ENCODE measurements at places on chromosomes 6 and 20. TPM values are rescaled to one million over a fixed set of nuclear protein-coding genes. Genes with fewer than 3 reads are reported as not detected.

DNA sequence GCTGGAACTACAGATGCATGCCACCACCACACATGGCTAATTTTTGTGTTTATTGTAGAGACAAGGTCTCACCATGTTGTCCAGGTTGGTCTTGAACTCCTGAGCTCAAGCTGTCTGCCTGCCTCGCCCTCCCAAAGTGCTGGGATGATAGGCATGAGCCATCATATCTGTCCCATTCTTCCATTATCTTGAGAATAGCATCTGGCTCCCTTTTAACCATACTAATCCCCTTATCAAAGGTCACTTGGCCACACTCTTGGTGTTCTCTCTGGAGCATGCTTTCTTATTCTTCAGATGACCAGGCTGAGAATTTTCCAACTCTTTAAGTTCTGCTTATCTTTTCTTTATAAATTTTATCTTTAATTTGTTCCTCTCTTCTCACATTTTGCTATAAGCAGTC, 15.9 kb upstream of the TRERF1 start:
- no peak overlapping the region for H3K27ac ChIP-seq
- no peaks in the 10 kb centered on the region for H3K27me3 ChIP-seq
- no peak for DNase-seq
- H3K4me1 ChIP-seq, result no peaks in the 10 kb centered on the region
- H3K4me3 ChIP-seq, result no peak overlapping the region

- no peak for DNase-seq
- H3K36me3 ChIP-seq, result no peaks in the 10 kb centered on the region
- no peak overlapping the region for H3K4me3 ChIP-seq
- H3K27me3 ChIP-seq, result no peaks in the 10 kb centered on the region
- H3K4me1 ChIP-seq, result peaks cover 2% of the 10 kb centered on the region
These were observed 41.6 kb downstream of the ANKEF1 start for GRCh38 chr20:10076126-10077080.

DNA sequence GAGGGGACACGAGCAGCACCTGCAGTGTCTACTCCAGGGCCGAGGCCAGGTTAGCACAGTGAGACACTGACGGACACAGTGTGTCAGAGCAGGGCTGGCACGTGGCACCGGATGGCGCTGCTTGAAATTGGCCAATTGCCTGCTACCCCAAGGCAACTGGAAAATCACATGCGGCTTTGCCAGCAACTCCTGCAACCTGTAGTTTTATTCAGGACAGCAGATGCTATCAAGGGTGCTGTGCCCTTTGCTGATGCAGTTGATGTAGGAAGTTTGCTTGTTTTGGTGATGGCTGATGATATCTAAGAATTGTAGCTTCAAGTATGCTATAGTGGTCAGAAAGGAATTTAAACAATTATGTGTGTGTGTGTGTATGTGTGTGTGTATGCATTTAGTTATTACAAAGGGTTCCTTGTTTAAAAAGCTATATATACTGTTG, 25.9 kb downstream of the RIN2 start:
- no peaks in the 10 kb centered on the region for H3K27me3 ChIP-seq
- peak; percentile 82 for DNase-seq
- H3K36me3 ChIP-seq, result no peaks in the 10 kb centered on the region
- H3K4me3 ChIP-seq, result no peak overlapping the region
- peaks cover 22% of the 10 kb centered on the region for H3K4me1 ChIP-seq
- H3K27ac ChIP-seq, result peak overlapping the region; percentile 60

- no peak overlapping the region for H3K27ac ChIP-seq
- H3K4me3 ChIP-seq, result no peak overlapping the region
- peak; percentile 10 for DNase-seq
These were observed 213.2 kb upstream of the MANEA start for GRCh38 chr6:95364016-95364604.

DNA sequence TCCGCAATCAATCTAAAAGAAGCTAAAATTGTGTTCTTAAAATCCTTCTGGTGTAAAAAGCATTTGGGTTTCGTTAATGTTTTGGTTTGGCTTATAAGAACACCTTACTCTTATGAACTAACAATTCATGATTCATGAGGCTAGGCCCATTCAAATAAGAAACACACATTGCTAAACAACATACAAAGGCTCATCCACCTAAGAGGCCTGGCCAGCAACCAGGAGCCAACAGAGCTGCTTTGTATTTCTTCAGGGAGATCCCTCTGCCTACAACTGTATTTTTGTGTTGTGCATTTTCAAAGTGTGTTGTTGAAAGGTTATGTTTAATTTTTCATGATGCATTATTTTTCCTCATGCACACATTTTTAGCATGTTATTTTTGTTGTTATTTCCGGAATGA, 98.6 kb downstream of the PTPRK start:
- H3K36me3 ChIP-seq, result peaks cover 5% of the 10 kb centered on the region
- H3K27ac ChIP-seq, result no peak overlapping the region
- H3K4me1 ChIP-seq, result no peaks in the 10 kb centered on the region
- H3K4me3 ChIP-seq, result no peak overlapping the region
- no peak for DNase-seq
- H3K27me3 ChIP-seq, result no peaks in the 10 kb centered on the region

GRCh38 chr20:37336369-37337207, 9.4 kb upstream of the SRC start:
- H3K27ac ChIP-seq, result no peak overlapping the region
- no peaks in the 10 kb centered on the region for H3K36me3 ChIP-seq
- peak; percentile 20 for DNase-seq
- peaks cover 8% of the 10 kb centered on the region for H3K4me1 ChIP-seq
- H3K4me3 ChIP-seq, result no peak overlapping the region

GRCh38 chr20:6583134-6583738, 184.2 kb upstream of the BMP2 start:
- no peak overlapping the region for H3K27ac ChIP-seq
- no peaks in the 10 kb centered on the region for H3K27me3 ChIP-seq
- peaks cover 6% of the 10 kb centered on the region for H3K4me1 ChIP-seq
- no peaks in the 10 kb centered on the region for H3K36me3 ChIP-seq
- H3K4me3 ChIP-seq, result no peak overlapping the region
- peak; percentile 55 for DNase-seq

- H3K4me1 ChIP-seq, result no peaks in the 10 kb centered on the region
- H3K36me3 ChIP-seq, result no peaks in the 10 kb centered on the region
- peaks cover 14% of the 10 kb centered on the region for H3K27me3 ChIP-seq
- no peak overlapping the region for H3K27ac ChIP-seq
These were observed 20.6 kb downstream of the CNBD2 start for GRCh38 chr20:35988910-35989463.

- no peaks in the 10 kb centered on the region for H3K4me1 ChIP-seq
- H3K27me3 ChIP-seq, result no peaks in the 10 kb centered on the region
- no peak overlapping the region for H3K4me3 ChIP-seq
- DNase-seq, result no peak
- no peak overlapping the region for H3K27ac ChIP-seq
These were observed 932.1 kb downstream of the EYS start for GRCh38 chr6:64774881-64775280.

DNA sequence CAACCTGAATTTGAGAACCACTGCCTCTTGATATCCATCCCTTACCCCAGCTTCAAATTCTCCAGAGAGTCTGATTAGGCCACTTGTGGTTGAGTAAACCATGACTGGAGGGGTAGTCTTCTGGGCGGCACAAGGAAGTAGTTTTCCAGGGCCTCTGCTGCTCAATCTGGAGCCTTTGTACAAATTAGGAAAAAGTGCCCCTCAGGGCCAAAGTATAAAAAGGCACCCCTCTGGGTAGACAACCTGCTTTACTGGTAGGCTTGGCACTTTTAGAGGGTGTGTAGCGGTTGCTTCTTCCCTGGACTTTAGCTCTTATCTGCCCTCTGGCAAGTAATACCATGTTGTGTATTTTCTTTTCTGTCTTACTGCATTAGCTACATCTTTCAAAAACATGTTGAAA, 32.9 kb upstream of the RPL7L1 start:
- no peak overlapping the region for H3K4me3 ChIP-seq
- no peaks in the 10 kb centered on the region for H3K27me3 ChIP-seq
- H3K36me3 ChIP-seq, result peaks cover 2% of the 10 kb centered on the region

GRCh38 chr6:146915671-146916127, 288.5 kb upstream of the STXBP5 start:
- peaks cover 13% of the 10 kb centered on the region for H3K4me1 ChIP-seq
- H3K4me3 ChIP-seq, result peak overlapping the region; percentile 47
- H3K27ac ChIP-seq, result peak overlapping the region; percentile 98
- H3K36me3 ChIP-seq, result no peaks in the 10 kb centered on the region

DNA sequence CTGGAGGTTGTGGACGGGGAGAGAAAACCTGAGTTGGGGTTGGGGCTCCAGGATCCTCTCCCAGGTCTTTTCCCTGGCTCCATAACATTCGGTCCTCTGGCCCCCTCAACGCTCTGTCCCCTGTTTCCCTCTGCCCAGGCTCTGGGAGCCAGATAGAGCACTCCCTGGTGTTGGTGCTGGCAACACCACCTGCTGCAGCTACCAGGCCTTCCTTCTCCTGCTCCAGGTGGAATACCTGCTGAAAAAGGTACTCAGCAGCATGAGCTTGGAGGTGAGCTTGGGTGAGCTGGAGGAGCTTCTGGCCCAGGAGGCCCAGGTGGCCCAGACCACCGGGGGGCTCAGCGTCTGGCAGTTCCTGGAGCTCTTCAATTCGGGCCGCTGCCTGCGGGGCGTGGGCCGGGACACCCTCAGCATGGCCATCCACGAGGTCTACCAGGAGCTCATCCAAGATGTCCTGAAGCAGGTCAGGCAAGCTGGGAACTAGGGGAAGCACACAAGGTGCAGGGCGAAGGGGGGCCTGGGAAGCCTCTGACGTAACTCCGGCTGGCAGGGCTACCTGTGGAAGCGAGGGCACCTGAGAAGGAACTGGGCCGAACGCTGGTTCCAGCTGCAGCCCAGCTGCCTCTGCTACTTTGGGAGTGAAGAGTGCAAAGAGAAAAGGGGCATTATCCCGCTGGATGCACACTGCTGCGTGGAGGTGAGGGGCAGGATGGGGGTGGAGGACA, 14.6 kb downstream of the DEF6 start:
- no peak for DNase-seq
- H3K4me3 ChIP-seq, result no peak overlapping the region
- H3K36me3 ChIP-seq, result no peaks in the 10 kb centered on the region

- no peak for DNase-seq
- H3K36me3 ChIP-seq, result peaks cover 5% of the 10 kb centered on the region
- H3K4me1 ChIP-seq, result peaks cover 2% of the 10 kb centered on the region
- no peak overlapping the region for H3K27ac ChIP-seq
- no peak overlapping the region for H3K4me3 ChIP-seq
These were observed 5.9 kb downstream of the RNASET2 start for GRCh38 chr6:166950443-166950821.

DNA sequence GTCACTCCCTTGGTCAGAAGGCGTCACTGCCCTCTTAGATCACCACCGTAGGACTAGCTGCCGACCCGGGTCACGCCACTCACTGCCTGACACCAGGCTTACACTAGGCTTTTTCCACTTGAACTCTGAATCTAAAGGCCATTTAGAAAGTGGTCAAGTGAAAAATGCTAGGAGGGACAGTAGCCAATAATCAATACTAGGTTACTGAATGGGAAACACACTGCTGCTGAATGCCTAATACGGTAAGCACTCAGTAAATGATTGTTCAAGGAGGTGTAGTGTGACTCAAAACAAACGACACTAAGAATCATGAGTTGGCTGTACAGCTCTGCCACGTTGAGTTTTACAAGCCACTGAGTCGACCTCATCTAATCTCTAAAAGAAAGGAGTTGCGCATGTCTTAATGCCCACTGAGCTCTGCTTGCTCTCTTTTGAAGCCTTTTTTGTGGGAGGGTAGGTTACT, 760 bp upstream of the IBTK start:
- no peaks in the 10 kb centered on the region for H3K27me3 ChIP-seq
- peak overlapping the region; percentile 83 for H3K27ac ChIP-seq
- peak overlapping the region; percentile 80 for H3K4me3 ChIP-seq
- no peaks in the 10 kb centered on the region for H3K36me3 ChIP-seq

GRCh38 chr6:84001119-84001518, 32.5 kb upstream of the MRAP2 start:
- no peaks in the 10 kb centered on the region for H3K36me3 ChIP-seq
- no peak overlapping the region for H3K4me3 ChIP-seq
- H3K27ac ChIP-seq, result no peak overlapping the region
- H3K4me1 ChIP-seq, result no peaks in the 10 kb centered on the region
- H3K27me3 ChIP-seq, result peaks cover 2% of the 10 kb centered on the region

- H3K27ac ChIP-seq, result no peak overlapping the region
- no peaks in the 10 kb centered on the region for H3K36me3 ChIP-seq
- H3K4me1 ChIP-seq, result no peaks in the 10 kb centered on the region
- no peak overlapping the region for H3K4me3 ChIP-seq
- peak; percentile 39 for DNase-seq
These were observed 58.7 kb downstream of the OTOR start for GRCh38 chr20:16806886-16807285.

DNA sequence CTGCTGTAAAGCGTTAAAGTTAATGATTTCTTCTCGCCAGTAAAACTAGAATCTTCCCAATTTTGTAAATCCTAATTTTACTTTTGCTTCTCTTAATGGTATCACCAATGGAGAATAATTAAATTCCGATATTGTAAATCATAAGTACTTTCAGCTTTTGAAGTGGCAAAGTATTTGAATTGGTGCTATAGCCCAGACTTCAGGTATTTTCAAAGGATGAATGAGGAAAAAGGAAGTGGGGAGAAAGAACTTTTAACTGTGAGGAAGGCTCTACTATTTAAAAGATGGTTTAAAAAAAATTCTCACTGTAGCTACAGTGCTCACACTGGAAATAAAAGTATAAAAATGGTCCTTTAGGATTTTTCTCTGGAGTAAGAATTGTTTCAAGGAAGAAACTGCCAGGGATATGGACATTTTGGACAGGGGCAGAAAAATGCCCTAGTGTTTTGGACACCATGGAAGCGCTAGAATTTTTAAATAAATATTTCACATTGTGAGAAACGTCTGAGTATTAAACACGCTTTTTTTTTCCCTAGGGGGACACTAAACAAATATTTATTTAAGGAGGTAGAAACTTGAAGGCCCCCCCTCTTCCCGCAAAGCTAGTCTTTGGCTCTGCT, 1.3 kb upstream of the TAB2 start:
- H3K36me3 ChIP-seq, result no peaks in the 10 kb centered on the region
- H3K27ac ChIP-seq, result no peak overlapping the region
- peak overlapping the region; percentile 99 for H3K4me3 ChIP-seq
- H3K27me3 ChIP-seq, result no peaks in the 10 kb centered on the region
- H3K4me1 ChIP-seq, result peaks cover 4% of the 10 kb centered on the region

The TAGAP gene
- total RNA-seq, result not detected

The RCAN2 gene
- 1.3 TPM for total RNA-seq

The DCDC2 gene
- total RNA-seq, result not detected

The TMEM200A gene
- total RNA-seq, result 47.8 TPM

The LY6G6F gene
- total RNA-seq, result not detected

The KIF3B gene
- total RNA-seq, result 25.3 TPM

The RIPPLY2 gene
- total RNA-seq, result not detected

The SOBP gene
- total RNA-seq, result 1.1 TPM

The SPATA25 gene
- total RNA-seq, result not detected

All from IMR-90 (cell line).